ENCODE measurements at places on chromosomes 16 and 17. TPM values are rescaled to one million over a fixed set of nuclear protein-coding genes. Genes with fewer than 3 reads are reported as not detected.

- H3K27me3 ChIP-seq = peaks cover 6% of the 10 kb centered on the region
- no peak overlapping the region for H3K4me3 ChIP-seq
- no peak overlapping the region for H3K27ac ChIP-seq
- DNase-seq = no peak
- no peaks in the 10 kb centered on the region for H3K36me3 ChIP-seq
Observed at GRCh38 chr16:27994686-27995085, 68.8 kb downstream of the GSG1L start.

Gene DPEP1
- total RNA-seq = not detected

Gene KCNG4
- not detected for total RNA-seq

- H3K27ac ChIP-seq = no peak overlapping the region
- no peaks in the 10 kb centered on the region for H3K27me3 ChIP-seq
Observed at GRCh38 chr16:9370061-9370491, 278.6 kb downstream of the HAPSTR1 start.

DNA sequence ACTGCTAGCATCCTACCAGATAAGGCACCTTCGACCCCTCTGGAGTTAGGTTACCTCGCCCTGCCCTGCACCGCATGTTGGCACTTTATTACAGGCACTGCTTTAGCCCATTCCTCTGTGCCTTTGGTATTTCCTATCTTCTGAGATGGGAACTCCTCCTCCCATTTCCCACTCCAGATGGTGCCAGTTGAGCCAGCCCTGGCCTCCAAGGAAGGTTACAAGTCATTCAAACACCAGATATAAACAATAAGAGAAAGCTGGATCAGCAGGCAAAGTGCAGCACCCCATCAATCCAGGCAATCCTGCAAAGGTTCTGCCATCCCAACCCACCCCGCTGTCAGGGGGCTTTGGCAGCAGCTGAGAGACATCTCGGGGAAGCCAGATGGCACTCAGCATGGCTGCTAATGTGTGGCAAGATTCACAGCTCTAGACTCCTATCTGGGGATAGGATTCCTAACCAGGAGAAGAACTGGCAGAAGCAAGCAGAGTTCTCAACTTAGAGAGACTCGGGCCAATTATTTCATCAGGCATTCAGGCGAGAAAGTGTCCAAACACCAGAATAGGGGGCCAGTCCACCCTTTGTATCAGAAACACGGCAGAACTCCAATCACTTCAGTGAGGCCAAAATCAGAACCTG lies 113.0 kb downstream of the COPRS start:
- no peaks in the 10 kb centered on the region for H3K36me3 ChIP-seq
- H3K4me1 ChIP-seq = peaks cover 42% of the 10 kb centered on the region
- peak overlapping the region; percentile 68 for H3K27ac ChIP-seq
- no peak overlapping the region for H3K4me3 ChIP-seq
- H3K27me3 ChIP-seq = no peaks in the 10 kb centered on the region

DNA sequence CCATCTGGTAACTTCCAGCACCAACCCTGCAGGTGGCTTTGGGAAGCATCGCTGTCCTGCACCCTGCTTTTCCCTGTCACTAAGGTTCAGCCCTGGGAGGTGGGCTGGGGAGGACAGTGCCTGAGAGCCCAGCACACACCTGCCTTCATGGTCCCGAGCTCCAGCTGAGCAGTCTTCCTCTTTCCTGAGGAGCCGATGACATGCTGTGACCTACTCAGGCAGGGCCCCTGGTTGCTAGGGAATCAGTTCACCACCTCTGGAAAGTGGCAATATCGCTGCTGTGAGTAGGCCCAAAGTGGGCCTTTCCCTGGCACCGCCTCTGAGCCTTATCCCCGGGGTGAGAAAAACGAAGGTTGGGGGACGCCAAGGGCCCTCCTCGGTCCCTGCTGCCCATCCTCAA lies 17.9 kb downstream of the ST3GAL2 start:
- H3K36me3 ChIP-seq = peaks cover 2% of the 10 kb centered on the region
- H3K27ac ChIP-seq = no peak overlapping the region
- H3K4me1 ChIP-seq = peaks cover 18% of the 10 kb centered on the region
- H3K27me3 ChIP-seq = no peaks in the 10 kb centered on the region
- no peak for DNase-seq
- H3K4me3 ChIP-seq = no peak overlapping the region

DNA sequence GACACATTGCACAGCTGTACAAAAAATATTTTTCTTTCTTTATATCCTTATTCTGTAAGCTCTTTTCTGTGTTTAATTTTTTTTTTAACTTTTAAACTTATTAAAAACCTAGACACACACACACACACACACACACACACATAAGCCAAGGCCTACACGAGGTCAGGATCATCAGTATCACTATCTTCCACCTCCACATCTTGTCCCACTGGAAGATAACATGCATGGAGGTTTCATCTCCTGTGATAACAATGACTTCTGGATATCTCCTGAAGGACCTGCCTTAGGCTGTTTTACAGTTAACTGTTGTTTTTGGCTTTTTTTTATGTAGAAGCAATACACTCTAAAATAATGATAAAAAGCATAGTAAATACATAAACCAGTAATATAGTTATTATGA lies 71.2 kb downstream of the TNRC6C start:
- H3K27me3 ChIP-seq = no peaks in the 10 kb centered on the region
- H3K36me3 ChIP-seq = peaks cover 5% of the 10 kb centered on the region
- no peak overlapping the region for H3K4me3 ChIP-seq
- no peak overlapping the region for H3K27ac ChIP-seq
- peaks cover 11% of the 10 kb centered on the region for H3K4me1 ChIP-seq

GRCh38 chr16:46629331-46630219 lies 8.4 kb upstream of the SHCBP1 start:
- H3K4me3 ChIP-seq = no peak overlapping the region
- peak overlapping the region; percentile 42 for H3K27ac ChIP-seq

DNA sequence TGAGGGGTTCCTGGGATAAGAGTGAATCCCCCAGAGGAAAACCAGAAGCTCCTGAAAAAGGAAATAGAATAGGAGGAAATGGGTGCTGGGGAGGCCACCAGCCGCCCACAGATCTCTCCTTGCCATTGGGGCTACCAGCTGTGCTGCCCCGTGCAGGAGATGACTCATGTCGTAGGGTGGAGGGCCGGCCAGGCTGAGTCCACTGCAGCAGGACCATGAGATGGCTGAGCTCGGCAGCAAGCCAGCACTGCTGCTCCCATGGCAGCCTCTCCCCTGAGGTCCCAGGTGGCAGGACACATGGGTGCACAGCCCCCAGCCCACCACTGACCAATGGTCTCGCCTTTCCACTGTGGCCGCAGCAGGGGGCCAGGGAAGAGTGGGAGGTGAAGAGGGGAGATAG lies 95.5 kb downstream of the GNAO1 start:
- no peaks in the 10 kb centered on the region for H3K36me3 ChIP-seq
- no peak overlapping the region for H3K27ac ChIP-seq
- H3K27me3 ChIP-seq = peaks cover 8% of the 10 kb centered on the region
- H3K4me1 ChIP-seq = no peaks in the 10 kb centered on the region
- no peak for DNase-seq

DNA sequence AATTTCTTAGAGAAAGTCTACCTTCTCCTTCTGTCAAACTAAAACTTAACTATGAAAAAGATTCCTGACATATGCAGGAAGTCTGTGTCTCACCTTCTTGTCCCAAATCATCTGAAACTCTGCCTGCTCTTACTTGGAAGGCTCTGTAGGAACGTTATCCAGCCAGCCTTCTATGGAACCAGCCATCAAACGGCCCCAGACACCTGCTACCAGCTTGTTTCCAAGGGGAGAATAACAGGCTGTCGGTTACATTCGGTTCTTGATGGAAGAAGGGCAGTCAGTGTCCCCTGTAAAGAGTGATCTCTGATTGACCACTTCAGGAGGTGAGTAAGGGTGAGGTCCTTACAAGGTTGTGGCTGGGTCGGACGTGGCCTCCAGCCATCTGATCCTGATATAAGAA lies 1.7 kb downstream of the ADAMTS18 start:
- no peak overlapping the region for H3K27ac ChIP-seq
- no peaks in the 10 kb centered on the region for H3K4me1 ChIP-seq
- no peaks in the 10 kb centered on the region for H3K36me3 ChIP-seq
- DNase-seq = no peak

Gene GSG1L2
- not detected for total RNA-seq

DNA sequence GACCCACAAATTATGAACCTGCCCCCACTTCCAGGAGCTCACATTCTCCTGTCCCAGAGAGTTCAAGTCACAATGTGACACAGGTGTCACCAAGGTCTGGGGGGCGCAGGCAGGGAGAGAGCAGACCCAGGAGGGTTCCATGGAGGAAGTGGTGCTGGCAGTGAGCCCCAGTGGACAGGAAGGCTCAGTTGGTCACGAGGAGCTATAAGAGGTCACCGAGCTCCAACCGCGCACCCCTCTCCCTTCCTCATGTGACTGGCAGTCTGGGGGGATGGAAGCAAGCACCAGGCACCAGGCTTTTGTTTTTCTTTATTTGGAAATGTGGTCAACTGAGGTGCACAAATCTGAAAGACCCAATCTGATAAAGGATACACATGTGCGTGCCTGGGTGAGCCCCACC lies 2.5 kb downstream of the ITGAD start:
- H3K27me3 ChIP-seq = peaks cover 3% of the 10 kb centered on the region
- H3K27ac ChIP-seq = no peak overlapping the region
- no peak for DNase-seq
- H3K4me3 ChIP-seq = no peak overlapping the region
- H3K36me3 ChIP-seq = no peaks in the 10 kb centered on the region

GRCh38 chr17:27994586-27994985 lies 47.9 kb upstream of the NLK start:
- peaks cover 2% of the 10 kb centered on the region for H3K36me3 ChIP-seq
- no peak overlapping the region for H3K4me3 ChIP-seq
- no peak for DNase-seq
- no peak overlapping the region for H3K27ac ChIP-seq
- peaks cover 23% of the 10 kb centered on the region for H3K27me3 ChIP-seq
